ENCODE measurements at places on chromosomes 3 and 15.

GRCh38 chr3:157447026-157447694, 10.5 kb downstream of the PTX3 start:
- DNase-seq: no peak

GRCh38 chr15:49323207-49323606, 99.8 kb upstream of the FGF7 start:
- DNase-seq: no peak

GRCh38 chr3:31763731-31764130, 217.3 kb downstream of the OSBPL10 start:
- no peak for DNase-seq

GRCh38 chr3:167350245-167350862, 29.7 kb downstream of the ZBBX start:
- no peak for DNase-seq

DNA sequence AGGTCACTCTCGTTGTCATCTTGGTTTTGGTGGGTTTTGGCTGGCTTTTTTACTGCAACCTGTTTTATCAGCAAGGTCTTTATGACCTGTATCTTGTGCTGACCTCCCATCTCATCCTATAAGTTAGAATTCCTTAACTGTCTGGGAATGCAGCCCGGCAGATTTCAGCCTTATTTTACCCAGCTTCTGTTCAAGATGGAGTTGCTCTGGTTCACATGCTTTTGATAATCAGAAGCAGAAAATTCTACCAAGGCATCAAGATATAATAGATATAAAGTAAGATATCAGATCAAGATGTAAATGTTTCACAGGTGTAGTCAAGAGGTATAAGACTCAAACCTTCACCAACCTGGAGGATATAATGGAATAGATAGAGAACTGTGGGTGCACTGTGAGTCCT, 16.0 kb downstream of the GPR176 start:
- no peak for DNase-seq

- no peak for DNase-seq
Observed at GRCh38 chr3:29317659-29318173, 36.8 kb downstream of the RBMS3 start.

DNA sequence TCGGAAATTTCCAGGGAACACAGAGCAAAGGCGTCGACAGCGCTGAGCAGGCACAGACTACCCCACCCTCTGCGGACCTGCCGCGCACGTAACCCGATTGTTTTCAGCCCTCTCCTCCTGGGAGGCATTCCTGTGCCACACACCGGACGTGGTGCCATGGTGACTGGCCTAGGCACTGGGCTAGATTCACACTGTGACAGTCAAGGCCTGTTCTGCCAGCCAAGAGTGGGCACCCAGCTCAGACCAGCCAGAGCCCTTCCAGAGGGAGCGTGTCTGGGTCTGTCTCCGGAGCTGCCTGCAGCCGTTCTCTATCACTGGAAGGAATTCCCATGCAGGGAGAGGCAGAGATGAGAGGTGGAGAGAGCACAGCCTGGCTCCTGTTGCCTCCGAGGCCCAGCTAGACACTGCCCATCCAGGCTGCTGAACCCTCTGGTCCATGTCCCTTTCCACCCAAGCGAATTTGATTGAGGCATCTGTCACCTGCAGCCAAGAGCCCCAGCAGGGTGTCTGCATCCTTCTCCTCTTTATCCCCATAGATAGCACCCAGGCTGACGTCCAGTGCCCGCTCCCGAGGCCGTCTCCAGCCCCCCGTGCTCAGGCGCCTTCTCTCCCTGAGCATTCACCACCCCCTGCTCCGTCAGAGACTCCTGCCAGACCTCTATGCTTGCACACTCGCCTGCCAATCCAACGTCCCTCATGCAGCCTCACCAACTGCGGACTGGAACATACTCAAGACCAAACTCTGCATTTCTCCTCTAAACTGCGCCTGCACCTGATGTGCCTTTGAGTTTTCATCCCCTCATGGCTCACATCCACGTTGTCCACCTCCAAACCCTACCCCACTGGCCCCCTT, 267.5 kb downstream of the OCA2 start:
- DNase-seq: no peak

GRCh38 chr3:39188271-39189149, 3.9 kb downstream of the XIRP1 start:
- DNase-seq: no peak

DNA sequence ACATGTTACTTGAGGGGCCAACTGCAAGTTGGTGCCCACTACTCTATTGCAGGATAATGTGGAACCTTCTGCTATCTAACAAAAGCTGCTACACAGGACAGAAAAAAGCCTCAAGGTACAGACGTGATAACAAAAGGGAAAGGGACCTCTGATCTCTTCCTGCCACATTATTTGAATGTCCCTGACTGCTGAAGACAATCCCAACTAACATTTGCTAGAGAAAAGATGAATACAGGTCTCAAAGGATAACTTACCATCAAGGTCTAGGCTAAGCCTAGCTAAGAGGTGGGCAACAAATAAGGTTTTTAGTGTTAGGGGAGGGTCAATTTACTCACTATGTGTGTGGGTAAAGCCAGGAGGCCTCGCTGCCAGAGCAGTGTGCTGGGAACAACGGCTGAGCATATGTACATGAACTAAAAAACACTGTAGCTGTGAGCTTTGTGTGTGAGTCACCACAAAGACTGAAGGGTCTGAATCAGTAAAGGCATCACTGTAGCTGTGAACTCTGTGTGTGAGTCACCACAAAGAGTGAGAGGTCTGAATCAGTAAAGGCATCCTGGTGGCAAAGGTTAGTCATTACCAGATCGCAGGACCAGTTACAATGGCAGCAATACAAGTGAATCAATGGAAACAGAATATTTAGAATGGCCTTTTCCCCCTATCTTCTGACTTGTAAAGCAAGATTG, 111.7 kb downstream of the LMLN start:
- peak; percentile 27 for DNase-seq

DNA sequence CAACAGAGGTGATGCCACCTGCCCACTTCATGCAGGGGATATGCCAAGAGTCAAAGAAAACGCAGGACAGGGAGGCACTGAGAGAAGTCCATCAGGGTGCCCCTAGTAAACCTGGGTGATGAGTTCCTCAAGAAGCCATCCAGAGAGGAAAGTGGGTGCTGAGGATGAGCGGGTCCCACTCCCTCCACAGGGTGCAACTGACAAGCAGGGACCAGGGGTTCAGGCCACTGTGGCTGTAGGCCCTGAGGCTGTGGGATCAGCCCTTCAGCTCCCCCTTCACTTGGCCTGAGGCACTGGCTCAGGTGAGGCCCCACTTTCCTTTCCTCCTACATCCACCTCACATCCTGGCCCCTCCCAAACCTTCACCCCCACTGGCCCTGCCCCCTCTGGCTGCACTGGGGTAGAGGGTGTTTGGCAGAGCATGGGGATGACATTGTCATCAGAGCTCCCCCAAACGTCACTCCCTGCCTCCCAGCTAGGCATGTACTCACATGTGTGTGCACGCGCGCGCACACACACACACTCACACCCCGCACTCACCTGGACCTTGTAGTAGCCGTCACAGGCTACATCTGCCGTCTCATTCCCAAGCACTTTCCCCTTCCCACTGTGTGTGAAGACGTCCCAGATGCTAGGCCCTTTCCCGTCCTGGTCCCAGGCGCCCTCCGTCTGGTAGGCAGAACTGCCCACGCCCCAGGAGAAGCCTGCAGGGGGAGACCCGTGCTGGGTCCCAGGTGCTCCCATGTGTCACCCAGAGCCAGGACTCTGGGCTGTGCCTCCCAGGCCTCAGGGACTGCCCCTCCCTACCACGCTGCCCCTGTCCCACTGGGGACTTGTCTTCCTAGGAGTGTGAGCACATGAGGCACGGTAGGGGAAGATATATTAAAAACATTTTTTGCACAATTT, 1.4 kb downstream of the LCTL start:
- DNase-seq: no peak

DNA sequence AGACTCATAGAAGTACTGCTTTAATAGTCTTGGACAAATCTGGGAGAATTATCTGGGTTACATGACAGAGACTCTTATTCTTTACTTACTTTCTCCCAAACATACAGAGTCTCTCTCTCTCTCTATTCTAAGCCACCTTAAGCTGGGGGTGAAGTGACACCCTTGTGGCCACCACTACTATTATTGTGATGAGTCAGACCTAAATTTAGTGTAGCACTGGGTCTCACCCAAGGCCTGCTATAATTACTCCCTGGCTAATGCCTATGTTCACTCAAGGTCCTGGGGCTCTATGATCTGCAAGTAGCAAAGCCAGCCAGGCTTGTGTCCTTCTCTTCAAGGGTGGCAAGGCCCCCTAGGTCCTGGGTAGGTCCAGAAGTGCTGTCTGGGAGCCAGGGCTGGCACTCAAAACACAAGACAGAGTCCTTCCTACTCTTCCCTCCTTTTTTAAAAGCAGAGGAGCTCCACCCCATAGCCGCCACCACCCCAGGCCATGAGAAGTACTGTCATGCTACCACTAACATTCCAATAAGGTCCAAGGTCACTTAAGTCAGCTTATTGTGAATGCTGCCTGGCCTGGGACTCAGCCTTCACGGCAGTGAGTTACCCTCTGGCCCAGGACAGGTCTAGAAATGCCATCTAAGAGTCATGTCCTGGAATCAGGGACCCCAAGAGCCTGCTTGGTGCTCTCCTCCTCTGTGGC, 183.6 kb downstream of the POLQ start:
- no peak for DNase-seq

DNA sequence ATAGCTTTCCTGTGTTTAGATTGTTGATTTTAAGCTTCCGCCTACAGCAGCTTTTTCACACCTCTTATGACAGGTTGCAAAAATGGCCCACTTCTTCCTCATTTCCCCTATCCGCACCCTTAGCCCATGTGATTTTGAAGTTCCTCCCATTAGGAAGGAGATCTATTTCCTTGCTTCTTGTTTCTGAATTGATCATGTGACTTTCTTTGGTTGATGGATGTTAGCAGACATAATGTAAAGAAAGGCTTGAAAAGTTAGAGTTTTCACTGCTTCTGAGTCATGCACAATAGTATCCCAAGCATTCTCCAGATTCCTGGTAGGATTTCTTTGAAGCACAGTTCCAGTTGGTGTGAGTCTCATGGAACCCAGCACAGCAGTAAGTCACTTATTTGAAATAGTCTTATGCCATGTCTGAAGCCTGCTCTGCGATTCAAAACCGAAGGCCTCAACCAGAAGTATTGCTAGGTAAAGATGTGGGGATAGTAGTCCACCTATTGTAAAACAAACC, 76.6 kb downstream of the EDEM1 start:
- no peak for DNase-seq

- no peak for DNase-seq
Observed at GRCh38 chr3:11616551-11616950, 27.2 kb downstream of the VGLL4 start.

GRCh38 chr3:51099794-51100535, 285.1 kb upstream of the MANF start:
- DNase-seq: peak; percentile 5

GRCh38 chr3:11564577-11565001, 79.1 kb downstream of the VGLL4 start:
- DNase-seq: no peak

GRCh38 chr15:91151781-91152563, 51.9 kb downstream of the SV2B start:
- no peak for DNase-seq

- no peak for DNase-seq
Observed at GRCh38 chr3:55654123-55654760, 167.1 kb upstream of the WNT5A start.

DNA sequence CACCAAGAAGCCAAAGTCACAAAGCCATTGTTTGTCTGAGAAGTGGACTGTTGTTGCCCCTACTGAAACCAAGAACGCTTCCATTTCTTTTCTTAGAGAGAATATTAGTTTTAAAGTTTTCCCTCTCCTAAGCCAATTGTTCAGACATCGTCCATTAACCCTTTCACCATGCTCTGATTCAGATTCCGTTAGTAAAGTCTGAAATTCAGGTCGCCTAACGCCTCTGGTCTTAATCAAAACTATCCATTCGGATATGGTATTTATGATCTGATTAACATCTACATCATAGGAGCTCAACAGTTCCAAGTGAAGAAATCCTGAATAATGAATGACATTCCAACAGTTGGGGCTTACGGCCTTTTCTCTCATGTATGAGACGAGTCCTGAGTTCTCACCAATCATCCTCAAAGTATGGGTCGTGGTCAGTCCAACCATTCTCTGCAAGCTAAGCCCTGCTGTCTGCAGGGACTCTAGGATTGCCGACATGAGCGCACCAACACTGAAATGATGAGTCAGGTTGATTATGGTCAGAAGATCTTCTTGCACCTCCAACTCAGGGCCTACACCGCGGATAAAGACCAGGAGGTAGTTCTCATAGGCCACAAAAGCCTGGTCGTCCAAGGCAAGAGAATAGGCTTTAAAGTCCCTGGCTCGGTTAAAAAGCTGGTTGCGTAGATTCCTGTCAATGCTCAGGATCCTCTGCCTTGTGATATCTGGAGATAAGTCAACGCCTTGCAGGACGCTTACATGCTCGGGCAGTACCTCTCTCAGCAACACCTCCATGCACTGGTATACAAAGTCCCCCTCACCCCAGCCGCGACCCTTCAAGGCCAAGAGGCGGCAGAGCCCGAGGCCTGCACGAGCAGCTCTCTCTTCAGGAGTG, 767 bp downstream of the EPM2AIP1 start:
- peak; percentile 5 for DNase-seq

GRCh38 chr3:184687363-184688015, 24.4 kb downstream of the MAGEF1 start:
- no peak for DNase-seq

Measured in stimulated activated CD4-positive, alpha-beta T cell treated with anti-CD3 and anti-CD28 coated beads, TNF-alpha, amount 100 ng/mL, for 24 hours (primary cell).